ENCODE measurements at places on chromosomes 3 and 15. TPM values are rescaled to one million over a fixed set of nuclear protein-coding genes. Genes with fewer than 3 reads are reported as not detected.

DNA sequence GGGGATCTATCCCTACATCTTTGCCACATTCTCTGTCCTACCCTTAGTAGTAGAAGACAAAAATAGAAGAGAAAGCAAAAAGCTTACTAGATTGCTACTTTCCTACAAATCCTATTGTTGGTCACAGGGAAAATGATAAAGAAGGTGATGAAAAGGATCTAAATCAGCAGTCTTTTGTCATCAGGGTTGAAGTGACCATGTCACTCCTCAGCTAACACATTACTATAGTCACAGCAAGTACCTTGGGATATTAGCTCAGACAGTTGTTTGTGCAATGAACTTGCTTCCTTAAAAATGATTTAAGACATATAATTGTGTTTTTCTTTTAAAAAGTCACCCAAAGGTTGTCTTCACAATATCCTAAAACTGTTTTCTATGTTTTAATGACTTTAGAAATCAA, 6.3 kb downstream of the ST3GAL6 start:
- no peak for DNase-seq

GRCh38 chr15:64975390-64975789, 14.3 kb downstream of the SPG21 start:
- DNase-seq = no peak

Gene STRA6
- 32.5 TPM for total RNA-seq

- DNase-seq = no peak
Measured at GRCh38 chr15:99440551-99441443, 125.0 kb upstream of the MEF2A start.

- DNase-seq = no peak
Measured at GRCh38 chr15:43143203-43143941, 10.0 kb downstream of the TMEM62 start.

DNA sequence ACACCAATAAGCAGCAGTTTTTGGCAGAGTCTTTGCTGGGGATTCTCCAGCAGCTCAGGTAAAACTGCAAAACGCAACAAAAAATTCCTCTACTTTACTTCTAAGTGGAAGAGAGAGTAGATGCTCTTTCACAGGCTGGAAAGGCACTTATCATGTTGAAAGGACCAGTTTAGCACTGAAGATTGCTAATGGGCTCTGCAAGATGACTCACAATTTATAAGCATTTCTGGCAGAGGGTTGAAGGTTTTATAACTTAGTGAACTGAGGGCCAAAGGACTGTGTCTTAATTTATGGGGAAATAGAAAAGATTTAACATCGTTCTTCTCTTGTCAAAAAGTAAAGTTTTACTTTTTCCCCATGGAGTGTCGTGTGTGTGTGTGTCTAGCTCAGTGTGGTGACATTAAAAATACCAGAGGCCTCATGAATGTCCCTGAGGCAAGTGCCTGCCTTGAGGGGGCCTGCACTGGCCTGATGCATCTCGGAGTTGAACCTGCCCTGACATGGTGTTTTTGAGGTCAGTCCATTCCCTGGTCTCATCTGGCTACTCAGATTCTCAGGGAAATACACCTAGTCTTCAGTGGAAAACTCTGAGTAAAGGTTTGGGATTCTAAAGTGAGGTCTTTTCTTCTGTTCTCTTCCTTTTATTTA, 1092.0 kb downstream of the NAALADL2 start:
- DNase-seq = no peak

DNA sequence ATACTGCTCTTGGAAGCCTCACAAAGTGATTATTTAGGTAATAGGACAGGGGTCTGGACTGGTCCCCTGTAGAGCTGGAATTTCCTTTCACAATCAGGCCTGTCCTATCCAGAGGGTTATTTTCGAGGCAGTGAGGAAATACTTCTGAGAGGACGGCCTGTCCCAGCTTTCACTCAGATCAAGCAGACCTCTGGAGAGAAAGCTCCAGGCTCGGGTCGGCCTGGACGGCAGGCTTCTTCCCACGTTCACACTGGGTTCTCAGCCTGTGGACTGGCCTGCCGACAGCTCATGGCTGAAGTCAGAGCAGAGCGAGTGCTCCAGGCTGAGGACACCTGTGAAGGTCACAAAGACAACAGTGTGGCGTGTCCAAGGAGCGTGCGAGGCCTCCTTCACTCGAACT, 405.3 kb downstream of the VPS13C start:
- no peak for DNase-seq

DNA sequence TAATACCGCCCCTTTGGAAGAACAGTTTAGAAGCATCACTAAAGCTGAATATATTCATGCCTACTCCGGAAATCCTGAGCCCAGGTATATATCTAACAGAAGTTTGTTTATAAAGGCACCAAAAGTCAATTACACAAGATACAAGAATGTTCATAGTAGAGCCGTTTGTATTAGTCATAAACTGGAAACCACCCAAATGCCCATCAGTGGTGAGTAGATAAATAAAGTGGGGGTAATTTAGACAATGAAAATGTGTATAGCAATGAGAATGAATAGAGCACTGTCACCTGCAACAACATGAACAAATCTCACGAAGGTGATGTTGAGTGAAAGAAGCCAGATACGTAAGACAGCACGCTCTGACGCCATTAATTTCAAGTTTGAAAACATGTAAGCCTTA, 68.3 kb upstream of the GLCE start:
- DNase-seq = no peak

DNA sequence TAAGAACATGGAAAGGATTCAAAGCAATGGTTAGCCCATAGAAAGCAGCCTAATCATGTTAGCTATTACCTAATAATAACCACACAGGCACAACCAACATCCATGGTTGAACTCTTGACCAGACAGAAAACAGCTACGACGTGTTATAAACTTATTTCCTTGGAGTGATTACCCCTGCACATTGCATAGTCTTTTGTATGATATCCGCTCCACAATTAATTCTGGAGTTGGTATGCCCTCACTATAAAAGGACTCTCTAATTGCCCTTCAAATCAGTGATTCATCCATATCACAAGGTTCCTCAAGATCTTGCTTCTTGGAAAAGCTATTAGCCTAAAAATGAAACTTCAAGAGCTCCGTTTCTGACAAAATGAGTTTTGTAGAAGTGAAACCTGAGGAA, 117.9 kb downstream of the SYNPR start:
- no peak for DNase-seq

DNA sequence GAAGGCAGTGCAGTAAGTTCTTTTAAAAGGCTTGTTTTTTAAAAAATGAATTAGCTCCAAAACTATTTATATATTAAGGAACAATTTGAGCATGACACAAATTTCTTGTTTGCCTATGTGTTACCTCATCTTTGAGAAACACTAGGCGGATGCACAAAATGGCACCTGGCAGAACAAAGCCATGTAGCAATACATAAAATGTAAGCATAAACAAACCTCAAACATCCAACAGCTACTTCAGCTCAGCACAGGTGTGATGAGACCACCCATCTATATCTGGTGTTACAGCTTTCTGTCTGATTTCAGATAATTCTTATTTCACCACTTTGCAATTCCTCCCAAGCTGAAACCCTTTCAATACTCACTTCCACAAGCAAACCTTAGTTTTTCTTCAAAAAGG, 221.2 kb upstream of the CNTN6 start:
- no peak for DNase-seq

GRCh38 chr3:185420762-185421161, 57.8 kb downstream of the MAP3K13 start:
- no peak for DNase-seq

DNA sequence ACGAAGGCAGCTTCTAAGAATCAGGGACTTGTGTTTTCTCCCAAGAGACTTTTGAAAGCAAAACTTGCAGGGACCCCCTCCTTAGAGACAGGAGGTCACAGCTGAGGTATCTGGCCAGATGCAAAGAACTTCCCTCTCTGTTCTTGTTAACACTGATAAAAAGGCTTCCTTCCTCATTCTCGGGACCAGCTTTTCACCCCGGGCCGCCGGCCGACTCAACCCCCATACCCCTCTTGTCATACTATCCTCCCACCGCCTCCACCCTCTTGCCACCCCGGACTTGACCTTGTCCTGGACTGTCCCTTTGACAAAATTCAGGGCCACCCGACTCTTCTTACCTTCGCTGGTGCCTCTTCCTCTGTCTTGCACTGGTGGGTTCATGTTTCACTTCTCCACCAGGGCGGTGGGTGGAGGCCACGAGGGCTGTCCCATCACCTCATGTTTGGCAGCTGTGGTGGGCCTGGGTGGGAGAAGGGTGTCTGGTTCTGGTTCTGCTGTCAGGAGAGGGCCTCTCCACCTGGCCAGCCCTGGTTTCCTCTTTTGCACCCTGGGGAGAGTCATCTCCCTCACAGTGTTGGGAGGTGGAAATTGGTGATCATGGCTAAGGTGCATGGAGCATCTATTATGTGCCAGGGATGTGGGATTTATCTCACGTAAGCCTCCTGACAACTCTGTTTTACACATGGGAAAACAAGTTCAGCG, 32.5 kb downstream of the BHLHE40 start:
- no peak for DNase-seq

Gene GP5
- total RNA-seq = 0.83 TPM

Gene C3orf49
- total RNA-seq = not detected

Gene PTX3
- 1.7 TPM for total RNA-seq

DNA sequence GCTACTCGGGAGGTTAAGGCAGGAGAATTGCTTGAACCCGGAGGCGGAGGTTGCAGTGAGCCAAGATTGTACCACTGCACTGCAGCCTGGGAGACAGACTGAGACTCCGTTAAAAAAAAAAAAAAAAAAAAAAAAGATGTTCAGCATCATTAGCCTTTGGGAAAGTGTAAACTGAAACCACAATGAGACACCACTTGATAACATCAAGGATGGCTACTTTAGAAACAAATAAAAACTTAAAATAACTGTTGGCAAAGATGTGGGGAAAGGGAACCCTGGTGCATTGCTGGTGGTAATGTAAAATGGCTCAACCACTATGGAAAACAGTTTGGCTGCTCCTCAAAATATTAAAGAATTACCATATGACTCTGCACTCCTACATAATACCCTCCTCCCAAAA, 1.9 kb downstream of the LEO1 start:
- no peak for DNase-seq

GRCh38 chr3:42653560-42654330, at the start of gene ZBTB47:
ZBTB47 (plus strand) TSS chr3:42653697; CDS start chr3:42658356, 4,659 bp downstream.
- DNase-seq = peak; percentile 40

Gene CACNA2D3
- 0.11 TPM for total RNA-seq

- DNase-seq = peak; percentile 51
Measured at GRCh38 chr15:85044251-85044853, 62.7 kb downstream of the PDE8A start.

GRCh38 chr3:130700541-130700940, 46.1 kb downstream of the PIK3R4 start:
- peak; percentile 30 for DNase-seq

GRCh38 chr15:76584868-76585575, 248.4 kb downstream of the ISL2 start:
- no peak for DNase-seq

GRCh38 chr3:134354612-134355251, 19.5 kb downstream of the AMOTL2 start:
- DNase-seq = no peak

DNA sequence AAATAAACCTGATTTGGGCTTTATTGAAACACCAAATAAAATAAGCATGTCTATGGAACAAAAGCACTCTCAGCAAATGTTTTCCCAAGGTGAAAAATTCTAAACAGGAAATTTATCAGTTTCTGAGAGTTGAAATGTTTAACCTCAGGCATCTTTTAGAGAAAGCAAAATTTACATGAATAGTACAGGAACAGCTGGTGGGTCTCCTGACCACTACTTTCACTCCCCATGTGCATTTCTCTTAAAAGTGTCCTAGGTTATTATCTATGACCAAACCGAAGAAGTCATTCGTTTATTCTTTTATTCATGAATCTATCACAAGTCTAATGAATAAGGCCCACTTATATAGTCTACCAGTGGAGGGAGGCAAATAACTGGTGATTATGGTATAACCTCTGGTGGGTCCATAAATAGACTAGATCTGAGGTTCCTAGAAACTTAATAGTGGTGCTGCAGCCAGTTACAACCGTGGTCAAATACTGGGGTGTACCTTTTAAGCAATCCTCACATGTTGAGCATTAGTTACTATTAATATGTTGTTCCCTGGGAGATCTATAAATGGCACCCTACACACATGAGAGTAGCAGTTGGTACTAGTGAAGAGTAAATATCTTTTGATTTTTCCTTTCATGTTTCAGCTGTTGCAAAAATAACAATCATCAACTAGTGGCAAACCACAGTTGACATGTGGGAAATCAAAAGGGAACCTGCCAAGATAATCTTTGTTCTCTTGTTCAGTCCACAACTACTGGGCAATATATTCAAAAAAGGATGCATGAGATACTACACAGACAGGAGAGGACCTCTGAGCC, 169.3 kb upstream of the STAC start:
- DNase-seq = no peak

Gene IQCH
- 8.0 TPM for total RNA-seq

DNA sequence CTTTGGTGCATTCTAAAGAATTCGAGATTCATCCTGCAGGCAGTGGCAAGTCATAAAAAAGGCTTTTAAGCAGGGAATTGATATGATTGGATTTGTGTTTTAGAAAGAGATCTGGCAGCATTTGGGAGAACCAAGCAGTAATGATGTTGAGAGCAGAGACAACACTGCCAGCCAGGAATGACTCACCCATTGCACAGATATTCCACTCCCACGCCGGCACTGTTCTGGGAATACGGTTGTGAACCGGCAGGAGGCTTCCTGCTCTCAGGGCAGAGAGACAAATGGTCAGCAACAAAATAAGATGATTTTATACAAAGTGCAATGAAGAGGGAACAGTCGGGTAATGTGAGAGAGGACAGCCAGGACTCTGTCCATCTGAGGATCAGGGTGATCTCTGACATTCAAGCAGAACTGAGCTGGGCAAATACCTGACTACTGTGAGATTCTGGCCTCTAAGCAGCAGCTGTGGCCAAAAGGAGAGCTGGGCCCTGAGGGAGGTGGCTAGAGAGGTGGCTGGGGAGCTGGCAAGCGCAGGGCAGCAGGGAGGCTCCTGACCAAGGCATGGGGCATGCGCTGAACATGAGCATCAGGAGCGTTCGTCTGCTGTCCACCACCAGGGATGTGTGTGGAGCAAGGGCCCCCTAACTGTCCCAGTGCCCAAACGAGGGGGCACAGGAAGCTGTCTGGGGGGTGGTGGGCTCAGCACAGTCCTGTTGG, 56.1 kb upstream of the PLXNA1 start:
- DNase-seq = no peak

DNA sequence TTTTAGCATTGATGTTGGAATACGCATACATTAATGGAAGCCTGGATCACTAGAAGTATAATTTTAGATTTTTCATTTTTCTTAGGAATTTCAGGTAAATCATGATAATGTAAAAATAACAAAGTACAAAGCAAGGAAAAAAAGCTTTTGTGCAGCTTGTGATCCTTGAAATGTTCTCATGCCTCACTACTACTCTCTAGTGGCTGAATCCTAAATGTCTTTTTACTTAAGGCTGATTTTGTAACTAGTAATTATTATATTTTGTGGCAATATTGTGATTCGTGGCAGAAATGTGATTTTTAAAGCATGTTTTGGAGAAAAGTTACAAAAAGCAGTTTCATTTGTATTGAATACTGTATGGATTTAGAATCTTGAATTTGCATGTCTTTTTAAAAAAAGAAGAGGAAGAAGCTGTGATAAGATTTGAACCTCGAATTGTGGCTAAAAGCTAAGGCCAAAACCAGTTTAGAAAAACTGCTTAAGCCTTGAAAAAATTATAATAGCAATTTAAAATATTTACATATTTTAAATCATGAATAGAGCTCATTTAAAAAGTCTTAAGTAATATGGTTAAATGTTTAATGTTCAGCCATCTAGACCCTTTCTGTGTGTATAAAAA, 39.0 kb downstream of the U2SURP start:
- peak; percentile 29 for DNase-seq
